Bronchial epithelial cell (primary cell): ENCODE measurements at places on chromosomes 16 and 17.

GRCh38 chr17:61396586-61397085, 3.0 kb upstream of the TBX2 start:
- DNase-seq: no peak

DNA sequence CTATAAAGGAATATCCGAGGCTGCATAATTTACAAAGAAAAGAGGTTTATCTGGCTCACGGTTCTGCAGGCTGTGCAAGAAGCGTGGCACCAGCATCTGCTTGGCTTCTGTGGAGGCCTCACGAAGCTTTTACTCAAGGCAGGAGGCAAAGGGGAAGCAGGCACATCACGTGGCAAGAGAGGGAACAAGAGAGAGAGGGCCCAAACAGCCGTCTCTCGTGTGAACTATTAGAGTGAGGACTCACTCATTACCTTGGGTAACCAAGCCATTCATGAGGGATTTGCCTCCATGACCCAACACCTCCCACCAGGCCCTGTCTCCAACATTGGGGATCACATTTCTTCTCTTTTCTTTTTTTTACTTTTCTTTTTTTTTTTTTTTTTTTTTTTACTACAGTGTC, 7.5 kb upstream of the ALKBH5 start:
- DNase-seq: no peak

DNA sequence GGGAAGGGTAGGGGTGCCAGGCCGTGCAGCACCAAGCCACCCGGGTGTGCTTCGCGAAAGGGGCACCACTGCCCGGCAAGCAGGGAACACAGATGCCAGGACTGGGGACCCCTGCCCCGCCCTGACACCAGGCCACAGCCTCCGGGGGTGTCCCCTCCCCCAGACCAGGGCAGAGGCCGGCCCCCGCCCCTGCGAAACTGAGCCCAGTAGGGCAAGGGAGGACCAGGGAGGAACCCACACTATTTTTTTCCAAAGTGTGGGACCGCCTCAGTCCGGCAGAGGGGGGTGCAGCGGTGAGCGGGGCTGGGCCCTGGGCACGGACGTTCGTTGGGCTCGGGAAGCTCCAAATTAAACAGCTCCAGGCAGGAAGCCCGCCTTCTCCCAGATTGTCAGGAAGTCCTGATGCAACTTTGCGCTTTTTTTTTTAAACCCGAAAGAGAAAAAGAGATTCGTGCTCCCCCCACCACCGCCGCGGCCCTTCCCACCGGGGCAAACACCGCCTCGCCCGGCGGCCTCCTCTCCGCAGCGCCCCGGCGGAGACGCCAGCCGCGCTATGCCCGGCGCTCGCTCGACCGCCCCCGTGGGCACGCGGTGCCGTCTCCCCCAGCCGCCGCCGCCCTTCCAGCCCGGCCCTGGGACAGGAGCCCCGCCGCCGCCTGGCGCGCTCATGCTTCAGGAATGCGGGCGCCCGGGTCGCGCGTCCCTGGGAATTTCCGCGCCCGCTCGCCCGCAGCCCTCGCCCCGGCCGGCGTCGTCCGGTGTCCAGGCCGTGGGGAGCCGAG, 755 bp downstream of the PIEZO1 start:
- DNase-seq: peak; percentile 39

GRCh38 chr17:27217631-27218030, 76.3 kb upstream of the WSB1 start:
- DNase-seq: no peak

- DNase-seq: no peak
Observed at GRCh38 chr17:13749891-13750235, 148.1 kb upstream of the HS3ST3A1 start.

DNA sequence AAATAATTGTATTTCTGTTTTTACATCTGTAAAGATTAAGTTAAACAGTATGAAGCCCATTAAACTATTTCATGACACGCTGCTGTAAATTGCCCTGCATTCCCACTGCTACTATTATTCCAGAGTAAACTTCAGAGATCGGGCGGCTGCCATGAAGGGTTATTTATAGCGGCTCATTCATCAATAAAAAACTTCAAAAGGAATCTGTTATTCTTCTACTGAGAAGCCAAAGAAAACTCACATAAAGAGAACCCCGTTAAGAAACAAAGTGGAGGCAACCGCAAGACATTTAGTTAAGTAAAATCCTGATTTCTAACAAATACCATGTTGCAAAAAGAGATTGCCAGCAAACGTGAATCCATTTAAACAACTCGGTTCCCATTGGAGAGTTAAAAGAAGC, 16.4 kb downstream of the FOXL1 start:
- DNase-seq: no peak

- DNase-seq: no peak
Observed at GRCh38 chr17:82059272-82060000, 6.2 kb downstream of the DUS1L start.

GRCh38 chr17:27333410-27333980, 39.6 kb downstream of the WSB1 start:
- DNase-seq: no peak

DNA sequence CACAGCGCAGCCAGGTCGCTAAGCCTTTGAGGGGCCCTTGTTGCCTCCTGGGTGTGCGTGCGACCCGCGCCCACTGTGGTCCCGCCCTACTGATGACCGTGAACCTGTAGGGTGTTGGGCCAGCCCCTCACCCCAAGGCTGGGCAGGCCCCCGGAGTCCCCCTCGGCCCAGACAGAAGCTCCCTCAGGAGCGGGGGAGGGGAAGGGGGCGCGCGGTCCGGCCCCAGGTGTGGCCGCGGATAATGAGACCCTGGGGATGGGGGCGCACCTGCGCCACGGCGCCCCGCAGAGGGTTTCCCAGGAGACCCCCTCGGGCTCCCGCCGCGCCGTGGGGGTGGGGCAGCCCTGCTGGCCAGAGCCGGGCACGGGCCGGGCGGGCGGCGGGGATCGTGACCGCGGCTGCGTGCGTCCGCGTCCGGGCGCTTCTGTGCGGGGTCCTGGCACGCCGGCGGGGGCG, 358 bp upstream of the ARHGDIG start:
- no peak for DNase-seq

- DNase-seq: no peak
Observed at GRCh38 chr16:12805066-12805465, 1.4 kb upstream of the CPPED1 start.

DNA sequence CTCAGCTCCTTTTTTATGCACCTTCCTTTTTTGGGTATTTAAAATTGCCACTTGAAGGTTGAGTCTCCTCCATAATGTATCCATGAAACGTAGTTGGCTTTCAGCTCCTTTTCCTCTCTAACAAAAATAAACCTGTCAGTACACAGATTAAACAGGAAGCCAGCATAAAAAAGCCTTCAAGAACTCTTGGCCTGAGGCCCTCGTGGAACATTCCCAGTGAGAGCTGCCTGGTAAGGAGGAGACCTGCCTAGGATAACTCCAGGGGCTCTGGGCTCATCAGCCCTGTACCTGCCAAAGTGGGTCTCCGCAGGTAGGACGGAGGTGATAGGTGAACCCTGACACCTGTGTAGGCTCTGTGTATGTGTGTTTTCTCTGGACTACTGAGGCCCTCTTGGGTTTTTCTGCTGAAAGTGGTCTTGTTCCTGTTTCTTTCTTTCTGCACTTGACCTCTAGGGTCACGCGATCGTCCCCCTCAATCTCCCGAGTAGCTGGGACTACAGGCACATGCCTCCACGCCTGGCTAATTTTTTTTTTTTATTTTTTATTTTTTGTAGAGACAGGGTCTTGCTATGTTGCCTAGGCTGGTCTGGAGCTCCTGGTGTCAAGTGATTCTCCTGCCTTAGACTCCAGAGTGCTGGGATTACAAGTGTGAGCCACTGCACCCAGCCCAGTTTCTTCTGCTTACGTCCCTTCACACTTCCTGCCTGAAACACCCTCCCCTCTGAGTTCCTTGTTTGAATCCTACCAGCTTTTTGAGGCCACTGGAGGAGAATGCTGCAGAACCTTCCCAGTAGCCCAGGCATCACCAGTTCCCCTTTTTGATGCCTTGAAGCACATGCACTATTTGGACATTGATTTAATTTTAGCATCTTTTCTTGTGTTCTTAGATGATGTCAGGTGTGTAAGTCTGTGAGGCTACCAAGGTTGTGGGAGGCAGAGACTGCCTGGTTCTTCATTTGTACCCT, 9.8 kb downstream of the PGS1 start:
- no peak for DNase-seq

- DNase-seq: no peak
Observed at GRCh38 chr17:61323909-61324868, 75.5 kb upstream of the TBX2 start.

- DNase-seq: no peak
Observed at GRCh38 chr17:43553573-43553972, 7.4 kb upstream of the ETV4 start.

DNA sequence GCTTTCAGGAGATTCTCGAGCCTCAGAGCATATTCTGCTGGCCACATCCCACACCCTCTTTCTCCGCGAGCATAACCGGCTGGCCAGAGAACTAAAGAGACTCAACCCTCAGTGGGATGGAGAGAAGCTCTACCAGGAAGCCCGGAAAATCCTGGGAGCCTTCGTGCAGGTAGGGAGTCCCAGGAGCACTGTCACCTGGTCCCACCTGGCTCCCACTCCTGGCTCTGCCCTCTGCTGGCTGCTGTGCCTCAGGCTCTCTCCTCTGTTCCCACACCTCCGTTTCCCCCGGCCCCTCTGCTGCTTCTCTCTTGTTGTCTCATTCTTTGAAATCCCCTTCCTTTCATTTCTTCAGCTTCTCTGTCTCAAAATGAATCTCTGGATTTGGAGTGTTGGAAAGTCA, 16.4 kb downstream of the LPO start:
- no peak for DNase-seq

GRCh38 chr17:40021451-40021971, 6.3 kb downstream of the CSF3 start:
- peak; percentile 94 for DNase-seq

- no peak for DNase-seq
Observed at GRCh38 chr16:81823111-81823510, 44.0 kb downstream of the PLCG2 start.

- DNase-seq: no peak
Observed at GRCh38 chr17:39800540-39800939, 62.8 kb downstream of the GRB7 start.

GRCh38 chr16:83946781-83947566, 6.1 kb upstream of the OSGIN1 start:
- no peak for DNase-seq

- no peak for DNase-seq
Observed at GRCh38 chr16:70158261-70158939, 15.2 kb upstream of the CLEC18C start.

DNA sequence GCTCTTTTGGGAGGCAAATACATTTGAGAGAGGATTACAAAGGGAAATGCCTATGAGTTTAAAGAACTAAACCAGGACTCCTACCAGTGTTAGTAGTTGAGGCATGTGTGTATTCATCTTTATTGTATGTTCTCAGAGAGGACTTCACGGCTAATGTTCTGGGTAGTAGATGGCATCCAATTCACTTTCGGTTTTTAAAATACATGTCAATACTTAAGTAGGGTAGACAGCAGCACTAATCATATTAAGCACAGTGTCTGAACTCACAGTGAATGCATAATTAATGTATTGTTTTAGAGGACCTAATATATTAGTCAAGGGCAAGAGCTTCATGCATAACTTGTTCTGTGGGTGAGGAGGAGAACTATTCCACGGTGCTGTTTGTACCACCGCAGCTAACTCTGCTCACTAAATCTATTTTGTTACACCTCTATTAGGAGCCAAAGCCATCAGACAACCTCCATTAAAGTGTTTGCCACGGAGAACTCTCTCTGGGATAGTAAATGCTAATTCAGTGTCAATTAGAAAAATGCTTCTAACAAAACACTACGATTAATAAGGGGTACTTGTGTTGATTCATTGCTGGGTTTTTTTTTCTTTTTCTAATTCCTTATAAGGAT, 56.3 kb downstream of the COX10 start:
- no peak for DNase-seq

DNA sequence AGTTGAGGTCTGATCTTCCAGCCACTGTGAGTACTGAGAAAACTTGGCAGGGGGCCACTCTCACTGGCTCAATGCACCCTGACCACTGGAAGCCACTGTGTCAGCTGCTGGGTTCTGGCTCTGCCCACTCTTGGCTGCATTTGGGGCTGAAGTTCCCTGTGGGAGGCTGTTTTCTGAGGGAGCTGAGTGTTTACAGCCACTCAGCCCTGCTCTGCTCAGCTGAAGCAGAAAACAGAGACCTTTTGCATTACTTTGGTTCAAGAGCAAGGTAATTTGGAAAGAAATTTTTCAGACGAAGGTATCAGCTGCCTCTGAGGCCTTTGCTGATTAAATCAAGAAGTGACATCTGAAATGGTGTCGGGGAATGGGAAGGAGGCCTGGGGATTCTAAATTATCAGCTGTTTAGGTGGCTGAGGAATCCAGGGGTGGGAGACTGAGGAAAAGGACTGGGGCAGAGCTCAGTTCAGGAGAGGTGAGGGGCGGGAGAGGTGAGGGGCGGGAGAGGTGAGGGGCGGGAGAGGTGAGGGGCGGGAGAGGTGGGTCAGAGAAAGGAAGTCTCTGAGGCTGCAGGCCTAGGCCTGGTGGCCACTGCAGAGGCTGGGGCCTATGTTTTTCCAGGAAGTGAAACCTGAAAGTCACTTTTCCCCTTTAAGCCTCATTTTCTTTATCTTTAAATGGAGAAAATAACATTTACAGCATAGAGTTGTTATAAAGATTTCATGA, at the start of gene ACSM5:
TSS of gene ACSM5 (plus strand) at position 137 of the 723 bp plus-strand sequence. CDS start 1,951 bp downstream, outside the sequence.
- no peak for DNase-seq

DNA sequence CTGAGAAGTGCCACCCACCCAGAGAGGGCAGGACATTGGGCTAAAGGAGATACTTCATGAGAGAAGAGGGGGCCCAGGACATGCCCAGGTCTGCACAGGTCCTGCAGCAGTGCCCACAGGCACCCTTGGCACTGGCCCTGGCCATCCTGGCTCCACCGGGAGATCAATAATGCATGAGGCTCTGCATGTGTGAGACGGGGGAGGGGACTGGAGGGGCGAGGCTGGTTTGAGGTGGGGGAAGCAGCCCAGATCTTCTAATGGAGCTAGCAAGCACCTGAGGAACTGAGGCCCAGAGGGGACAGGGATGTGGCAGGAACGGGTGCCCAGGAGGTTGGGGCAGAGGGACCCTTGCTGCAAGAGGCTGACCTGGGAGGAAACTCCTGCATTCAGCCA, 567 bp downstream of the OSBPL7 start:
- no peak for DNase-seq

- no peak for DNase-seq
Observed at GRCh38 chr17:3697103-3697476, 1.1 kb upstream of the P2RX5 start.

DNA sequence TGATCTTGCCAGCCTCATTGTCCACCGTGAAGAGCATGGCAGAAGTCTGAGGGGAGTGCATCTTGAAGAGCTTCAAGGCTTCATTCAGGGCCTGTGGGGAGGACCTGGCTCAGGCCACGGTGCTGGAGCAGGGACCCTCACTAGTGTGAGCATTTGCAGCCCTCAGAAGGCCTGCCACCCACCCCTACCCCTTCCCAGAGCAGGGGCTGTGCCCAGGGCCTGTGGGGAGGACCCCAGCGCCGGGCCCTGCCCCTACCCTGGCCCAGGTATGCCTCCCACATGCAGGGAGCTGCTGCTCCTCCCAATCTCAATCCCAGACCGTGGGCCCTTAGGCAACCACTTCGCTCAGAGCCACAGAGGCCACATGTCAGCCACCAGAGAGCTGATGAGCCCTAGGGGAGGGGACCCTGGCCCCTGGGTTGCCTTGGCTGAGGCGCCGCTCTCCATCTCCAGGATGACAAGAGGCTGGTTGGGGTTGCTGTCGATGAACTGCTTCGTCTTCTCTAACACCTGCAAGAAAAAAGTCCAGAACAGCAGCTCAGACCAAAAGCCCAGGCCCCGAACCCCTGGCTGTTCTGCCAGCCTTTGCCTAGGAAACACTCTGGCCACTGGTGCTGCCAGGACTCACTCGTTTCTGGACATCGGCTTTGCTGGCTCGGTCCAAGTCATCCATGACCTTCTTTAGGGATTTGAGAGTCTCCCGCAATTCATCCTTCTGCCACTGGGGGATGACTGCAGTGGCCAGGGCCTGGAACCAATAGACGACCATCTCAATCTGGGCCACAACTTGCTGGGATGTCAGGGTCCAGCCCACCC, 1.8 kb upstream of the EXOSC6 start:
- DNase-seq: peak; percentile 33
